ENCODE measurements at places on chromosomes 2 and 18. TPM values are rescaled to one million over a fixed set of nuclear protein-coding genes. Genes with fewer than 3 reads are reported as not detected.

C2orf92 gene
- 3.5 TPM for total RNA-seq

SLC40A1 gene
- total RNA-seq = 34.2 TPM

PMAIP1 gene
- 15.7 TPM for total RNA-seq

TUBA3E gene
- total RNA-seq = not detected

SERPINB11 gene
- not detected for total RNA-seq

ALLC gene
- not detected for total RNA-seq

MEP1B gene
- total RNA-seq = not detected

KYNU gene
- 0.43 TPM for total RNA-seq

PMS1 gene
- 37.5 TPM for total RNA-seq

CXCR4 gene
- 93.5 TPM for total RNA-seq

FER1L5 gene
- 0.07 TPM for total RNA-seq

CHRNG gene
- total RNA-seq = not detected
